Adipose tissue (tissue), 3 donors: ENCODE measurements at places on chromosomes 7 and 10. TPM values are rescaled to one million over a fixed set of nuclear protein-coding genes. Genes with fewer than 3 reads are reported as not detected.

The GRM8 gene
- not detected for polyA plus RNA-seq

The SPDYE3 gene
- not detected for polyA plus RNA-seq

The ADRA2A gene
- 10.6 TPM for polyA plus RNA-seq

The MRLN gene
- not detected for polyA plus RNA-seq

The SUN3 gene
- polyA plus RNA-seq, result not detected

The ACTR3C gene
- polyA plus RNA-seq, result 8.4 TPM

The REPIN1 gene
- polyA plus RNA-seq, result 64.3 TPM

The TLX1 gene
- polyA plus RNA-seq, result not detected

The FAM241B gene
- polyA plus RNA-seq, result 4.6 TPM

The FLNC gene
- polyA plus RNA-seq, result 7.3 TPM

The TRUB1 gene
- polyA plus RNA-seq, result 5.6 TPM

The CDH23 gene
- polyA plus RNA-seq, result 15.5 TPM

The ECHS1 gene
- 199 TPM for polyA plus RNA-seq

The GPR26 gene
- not detected for polyA plus RNA-seq

The GIMAP2 gene
- polyA plus RNA-seq, result 5.9 TPM

The RARRES2 gene
- 353 TPM for polyA plus RNA-seq

The LAMB4 gene
- 0.13 TPM for polyA plus RNA-seq

The DPP6 gene
- 0.68 TPM for polyA plus RNA-seq

The SCD gene
- polyA plus RNA-seq, result 934 TPM

The EIF3B gene
- polyA plus RNA-seq, result 130 TPM

The CALCR gene
- not detected for polyA plus RNA-seq

The AEBP1 gene
- polyA plus RNA-seq, result 65.6 TPM

The GPR85 gene
- polyA plus RNA-seq, result 0.15 TPM

The RBP3 gene
- polyA plus RNA-seq, result not detected

The DEPP1 gene
- 1,305 TPM for polyA plus RNA-seq

The TAS2R5 gene
- polyA plus RNA-seq, result 0.56 TPM
